Activated CD8-positive, alpha-beta memory T cell treated with anti-CD3 and anti-CD28 coated beads for 1 hour (primary cell): ENCODE measurements at places on chromosomes 1 and 21.

DNA sequence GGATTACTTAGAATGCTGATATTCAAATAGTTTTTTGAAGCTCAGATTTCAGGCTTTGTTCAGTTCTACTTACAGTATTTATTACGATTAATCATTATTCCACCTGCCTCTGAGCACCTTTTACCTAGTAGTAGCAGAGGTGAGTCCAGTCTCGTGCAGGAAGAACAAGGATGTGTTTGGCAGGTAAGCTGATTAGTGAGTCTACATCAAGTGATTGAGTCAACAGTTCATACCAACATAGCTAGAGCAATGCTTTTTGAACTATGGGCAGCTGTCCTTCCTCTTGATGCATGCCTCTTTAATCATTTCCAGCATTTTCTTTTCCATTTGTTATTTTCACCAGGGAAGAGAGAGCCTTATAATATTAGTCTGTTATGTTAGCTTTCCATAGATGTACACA, 838.9 kb downstream of the USP25 start:
- no peak for DNase-seq

DNA sequence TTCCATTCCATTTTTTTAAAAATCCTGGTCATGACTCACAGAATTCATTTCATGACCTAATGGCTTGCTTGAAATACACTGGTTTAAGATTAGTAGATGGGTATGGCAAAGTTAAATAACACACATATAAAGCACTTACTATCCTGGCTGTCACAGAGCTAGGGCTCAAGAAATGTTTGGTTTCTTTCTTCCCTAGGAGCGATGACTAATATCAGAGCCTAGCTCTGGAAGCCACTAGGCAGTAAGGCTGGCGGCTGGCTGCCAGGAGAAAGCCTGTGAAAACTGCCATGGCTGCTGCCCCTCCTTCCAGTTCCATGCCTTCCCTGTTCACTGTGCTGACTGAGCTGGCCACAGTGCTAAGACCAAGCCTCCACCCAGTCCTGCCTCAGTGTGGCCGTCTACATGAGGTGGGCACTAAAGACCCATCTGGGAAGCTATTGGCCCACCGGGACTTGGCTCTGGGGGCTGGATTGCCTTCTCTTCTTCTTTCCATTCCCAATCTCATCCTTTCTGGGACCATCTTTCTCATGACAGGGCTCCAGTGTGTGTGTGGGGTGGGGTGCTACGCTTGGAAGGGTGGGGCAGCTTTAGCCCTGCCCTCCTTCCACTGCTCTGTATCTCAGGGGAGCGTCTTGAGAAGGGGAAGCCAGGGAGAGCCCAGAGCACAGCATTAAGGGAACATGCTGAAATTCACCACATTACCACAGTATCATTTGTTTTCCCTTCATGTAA, 10.8 kb upstream of the ASCL5 start:
- no peak for DNase-seq

DNA sequence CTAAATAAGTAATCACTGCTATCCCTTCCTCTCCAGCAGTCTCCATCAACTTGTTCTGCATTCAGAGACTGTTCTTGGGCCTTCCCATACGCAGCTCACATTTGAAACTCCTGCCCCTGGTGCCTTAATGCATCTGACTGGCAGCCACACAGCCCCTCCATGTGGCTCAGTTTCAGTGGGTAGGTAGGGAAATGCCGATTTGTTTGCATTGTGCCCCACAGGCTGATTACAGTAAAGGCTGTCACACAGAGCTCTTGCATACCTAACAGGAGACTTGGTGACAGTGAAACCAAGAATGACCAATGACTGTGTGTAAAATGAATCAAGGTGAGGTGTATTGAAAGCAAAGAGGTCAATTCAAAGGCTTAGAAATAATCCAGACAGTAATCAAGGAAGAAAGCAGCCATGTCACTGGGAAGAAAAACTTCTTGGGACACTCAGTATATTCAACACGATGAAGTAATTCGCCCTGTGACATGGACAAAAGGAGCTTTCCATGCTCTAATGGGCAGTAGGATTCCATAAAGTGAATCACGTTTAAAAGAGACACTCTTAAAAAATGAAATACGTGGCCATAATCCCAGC, 12.7 kb upstream of the B3GALNT2 start:
- DNase-seq = no peak

GRCh38 chr1:14891991-14892390, 261.6 kb upstream of the TMEM51 start:
- DNase-seq = no peak

DNA sequence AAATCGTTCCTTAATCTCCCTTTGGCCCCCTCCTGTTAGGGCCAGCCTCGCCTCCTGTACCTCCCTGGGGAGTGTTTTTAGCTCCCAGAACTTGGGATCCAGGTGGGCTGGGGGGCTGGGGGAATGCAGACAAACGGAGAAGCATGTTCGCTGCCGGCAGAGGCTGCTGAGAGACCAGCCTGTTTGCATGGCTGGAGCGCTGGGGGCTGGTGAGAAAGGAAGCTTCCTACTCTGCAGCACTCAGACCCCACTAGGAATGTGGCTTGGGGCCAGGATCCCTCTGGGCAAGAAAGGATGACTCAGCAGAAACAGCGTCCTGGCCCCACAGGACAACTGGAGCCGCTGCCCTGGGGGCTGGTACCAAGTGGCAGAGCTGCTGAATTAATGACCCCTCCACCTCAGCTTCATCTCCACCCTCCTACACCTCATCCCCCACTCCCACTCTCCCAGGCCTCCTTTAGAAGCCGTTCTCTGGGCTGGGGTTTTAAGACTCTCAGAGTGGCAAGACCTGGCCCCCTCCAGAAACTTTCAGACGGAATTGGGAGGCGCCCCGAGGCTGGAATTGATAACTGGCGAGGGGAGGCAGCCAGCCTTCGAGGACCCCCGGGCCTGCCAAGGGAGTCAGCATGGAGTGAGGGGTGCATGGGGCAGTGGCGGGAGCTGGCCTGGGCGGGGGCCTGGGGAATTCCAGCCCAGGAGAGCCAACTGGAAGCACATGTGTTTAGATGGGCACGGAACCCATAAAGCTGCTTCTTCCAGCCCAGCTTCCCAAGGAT, 28.5 kb upstream of the EPS8L3 start:
- no peak for DNase-seq

GRCh38 chr1:96525657-96526557, 195.7 kb upstream of the PTBP2 start:
- no peak for DNase-seq

DNA sequence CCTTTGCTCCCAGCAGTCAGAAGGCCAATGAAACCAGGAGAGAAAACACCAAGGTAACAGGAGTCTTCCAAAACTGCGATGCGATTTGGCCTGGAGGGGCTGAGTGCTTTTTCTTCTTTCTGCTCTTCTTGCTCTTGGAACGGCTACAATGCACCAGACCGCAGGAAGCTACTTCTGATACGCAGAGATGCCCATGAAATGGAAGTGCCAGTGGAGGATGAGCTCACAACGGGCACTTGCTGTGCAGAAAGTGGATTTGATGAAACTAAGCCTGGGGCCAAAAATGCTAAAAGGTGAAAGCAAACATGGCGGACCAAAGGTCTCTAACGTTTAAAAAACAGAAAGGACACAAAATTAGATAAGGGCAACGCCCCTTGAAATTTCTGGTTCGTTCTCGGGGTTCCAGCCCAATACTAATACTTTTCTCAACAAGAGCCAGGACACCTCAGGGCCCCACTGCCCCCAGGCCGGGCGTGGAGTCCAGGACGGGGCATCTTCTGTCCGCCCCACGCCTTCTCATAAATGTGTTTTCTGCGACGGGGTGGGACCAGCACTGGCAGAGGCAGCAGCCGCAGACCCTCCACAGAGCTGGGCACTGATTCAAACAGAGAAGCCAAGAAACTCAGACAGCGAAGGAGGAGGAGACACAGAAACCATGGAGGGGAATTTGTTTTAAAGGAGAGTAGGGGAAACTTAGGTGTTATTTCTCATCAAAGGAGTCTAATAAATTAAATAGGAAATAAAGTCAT, 101.3 kb downstream of the CRYAA start:
- no peak for DNase-seq

GRCh38 chr1:186112280-186112679, 262.8 kb downstream of the TPR start:
- DNase-seq = no peak

GRCh38 chr1:169594391-169594790, 8.1 kb upstream of the F5 start:
- DNase-seq = no peak

DNA sequence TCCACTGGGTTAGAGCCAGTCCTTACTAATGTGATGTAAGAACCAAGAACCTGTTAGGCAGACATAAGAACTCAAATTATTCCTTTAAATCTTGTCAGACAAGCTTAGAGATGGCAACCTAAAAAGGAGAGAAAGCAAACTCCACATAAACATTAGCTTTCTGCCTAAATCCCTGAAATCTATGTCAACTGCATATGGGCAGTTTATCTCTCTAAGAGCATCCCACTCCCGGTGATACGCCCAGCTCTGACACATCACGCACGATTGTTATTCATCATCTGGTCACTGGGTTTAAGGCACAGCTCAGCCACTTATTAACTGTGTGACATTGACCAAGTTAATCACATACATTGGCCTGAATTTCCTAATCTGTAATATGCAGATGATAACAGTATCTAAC, 323.7 kb downstream of the HHIPL2 start:
- no peak for DNase-seq

DNA sequence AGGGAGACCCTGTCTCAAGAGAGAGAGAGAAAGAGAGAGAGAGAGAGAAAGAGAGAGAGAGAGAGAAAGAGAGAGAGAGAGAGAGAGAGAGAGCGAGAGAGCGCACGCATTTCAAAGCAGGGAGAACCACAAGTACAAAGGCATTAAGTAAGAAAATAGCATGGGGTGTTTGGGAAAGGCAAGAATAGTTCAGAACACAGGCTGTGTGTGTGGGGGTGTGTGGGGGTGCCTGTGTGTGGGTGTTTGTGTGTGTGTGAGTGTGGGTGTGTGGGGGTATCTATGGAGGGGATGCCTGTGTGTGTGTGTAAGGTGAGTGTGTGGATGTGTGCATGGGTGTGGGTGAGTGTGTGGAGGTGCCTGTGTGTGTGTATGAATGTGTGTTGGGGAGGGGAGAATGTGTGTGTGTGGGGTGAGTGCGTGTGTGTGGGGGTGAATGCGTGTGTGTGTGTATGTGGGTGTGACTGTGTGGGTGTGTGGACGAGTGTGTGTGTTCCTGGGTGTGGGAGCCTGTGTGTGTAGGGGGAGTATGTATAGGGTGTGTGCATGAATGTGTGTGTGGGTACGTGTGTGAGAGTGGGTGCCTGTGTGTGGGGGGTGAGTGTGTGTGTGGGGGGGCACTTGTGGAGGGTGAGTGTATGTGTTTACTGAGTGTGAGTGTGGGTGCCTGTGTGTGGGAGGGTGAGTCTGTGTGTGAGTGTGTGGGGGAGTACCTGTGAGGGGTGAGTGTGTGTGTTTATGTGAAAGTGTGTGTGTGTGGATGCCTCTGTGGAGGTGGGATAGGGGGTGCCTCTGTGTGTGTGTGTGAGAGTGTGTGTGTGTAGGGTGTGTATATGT, 19.1 kb upstream of the HDAC1 start:
- DNase-seq = no peak

- no peak for DNase-seq
Observed at GRCh38 chr1:44759077-44759476, 16.3 kb upstream of the RPS8 start.

GRCh38 chr1:200885623-200886402, 8.9 kb upstream of the INAVA start:
- DNase-seq = no peak

- DNase-seq = no peak
Observed at GRCh38 chr21:42782723-42783242, 96.6 kb downstream of the WDR4 start.

- no peak for DNase-seq
Observed at GRCh38 chr1:151537112-151537511, 3.0 kb upstream of the TUFT1 start.

DNA sequence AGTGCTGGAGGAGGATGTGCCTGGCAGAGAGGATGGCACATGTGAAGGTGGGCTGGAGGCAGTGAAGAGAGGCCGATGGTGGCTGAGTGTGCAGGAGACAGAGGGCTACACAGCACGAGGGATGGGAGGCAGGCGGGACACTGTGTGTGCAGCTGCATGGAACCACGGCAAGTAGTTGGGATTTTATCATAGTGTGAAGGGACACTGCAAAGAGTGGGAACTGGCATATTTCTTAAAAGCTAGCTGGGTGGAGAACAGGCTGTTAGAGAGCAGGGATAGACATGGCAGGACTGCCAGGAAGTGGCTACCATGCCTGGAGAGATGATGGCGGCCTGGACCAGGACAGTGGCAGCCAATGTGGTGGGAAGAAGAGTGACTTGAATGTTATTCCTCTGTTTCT, 102.4 kb upstream of the TLR5 start:
- no peak for DNase-seq

GRCh38 chr1:111515291-111516004, 12.0 kb upstream of the ADORA3 start:
- no peak for DNase-seq

DNA sequence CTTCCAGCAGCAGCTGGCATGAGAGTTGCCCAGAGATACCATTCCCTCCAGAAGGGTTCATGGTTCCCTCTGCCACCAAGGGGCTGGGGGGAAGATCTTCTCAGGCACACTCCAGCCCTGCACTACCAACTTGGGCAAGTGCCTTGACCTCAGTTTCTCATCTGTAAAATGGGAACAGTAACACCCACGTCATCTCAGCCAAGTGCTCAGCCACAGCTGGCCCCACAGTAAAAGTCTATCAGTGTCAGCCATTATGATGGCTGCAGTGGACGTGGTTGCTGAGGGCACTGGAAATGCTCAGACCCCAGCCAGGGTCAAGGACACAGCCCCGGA, 16.3 kb upstream of the TAS1R2 start:
- no peak for DNase-seq

DNA sequence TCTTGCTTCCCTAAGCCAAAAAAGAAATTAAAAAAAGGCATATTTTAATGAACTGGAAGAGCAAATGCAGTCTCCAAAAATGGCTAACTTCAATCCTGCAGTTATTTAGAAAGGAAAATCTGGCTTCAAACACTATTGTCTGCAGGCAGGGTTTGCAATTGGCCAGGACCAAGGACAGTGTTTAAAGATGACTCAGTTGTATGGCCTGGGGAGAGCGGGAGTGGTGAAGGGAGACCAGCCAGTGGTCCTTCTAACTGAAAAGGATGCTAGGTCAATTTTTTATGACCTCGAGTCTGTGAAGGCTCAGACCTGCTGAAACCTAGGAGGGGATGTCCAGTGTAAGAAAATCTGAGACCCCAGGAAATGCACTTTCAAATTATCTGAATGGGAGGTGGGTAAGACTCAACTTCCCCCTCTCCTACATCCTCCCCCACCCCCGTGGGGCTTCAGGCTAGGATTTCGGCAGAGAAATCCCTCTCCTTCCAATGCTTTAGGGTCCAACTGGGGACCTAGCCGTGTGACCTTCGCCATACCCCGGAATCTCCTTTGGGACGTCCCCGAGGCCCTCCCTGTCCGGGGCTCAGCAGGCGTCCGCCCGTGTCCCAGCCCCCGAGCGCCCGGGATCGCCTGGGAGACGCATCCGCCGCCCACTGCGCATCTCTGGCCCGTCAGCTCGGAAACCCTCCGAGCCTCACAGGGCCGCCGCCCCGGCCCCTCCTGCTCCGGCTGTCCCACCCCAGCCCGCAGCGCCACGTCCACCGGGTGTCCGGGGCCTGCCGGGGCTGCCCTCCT, 602 bp upstream of the RIMKLA start:
- DNase-seq = no peak
